ENCODE measurements at places on chromosomes 1 and 21. TPM values are rescaled to one million over a fixed set of nuclear protein-coding genes. Genes with fewer than 3 reads are reported as not detected.

Gene RPTN
- not detected for total RNA-seq

Gene CTTNBP2NL
- 44.0 TPM for total RNA-seq

Gene DNAH14
- 17.0 TPM for total RNA-seq

Gene CFAP74
- total RNA-seq = not detected

Gene SPSB1
- total RNA-seq = 66.0 TPM

Gene NMNAT1
- 8.9 TPM for total RNA-seq

Gene TINAGL1
- total RNA-seq = 286 TPM

Gene C2CD4D
- not detected for total RNA-seq

Gene S100A7A
- not detected for total RNA-seq

Gene DDI2
- 10.1 TPM for total RNA-seq

Gene B3GALT2
- 0.78 TPM for total RNA-seq

Gene LPAR3
- total RNA-seq = not detected

Gene TMEM269
- not detected for total RNA-seq
